ENCODE measurements at places on chromosomes 7 and 10.

GRCh38 chr10:105857268-105858264, 1216.5 kb downstream of the SORCS3 start:
- no peak for DNase-seq

DNA sequence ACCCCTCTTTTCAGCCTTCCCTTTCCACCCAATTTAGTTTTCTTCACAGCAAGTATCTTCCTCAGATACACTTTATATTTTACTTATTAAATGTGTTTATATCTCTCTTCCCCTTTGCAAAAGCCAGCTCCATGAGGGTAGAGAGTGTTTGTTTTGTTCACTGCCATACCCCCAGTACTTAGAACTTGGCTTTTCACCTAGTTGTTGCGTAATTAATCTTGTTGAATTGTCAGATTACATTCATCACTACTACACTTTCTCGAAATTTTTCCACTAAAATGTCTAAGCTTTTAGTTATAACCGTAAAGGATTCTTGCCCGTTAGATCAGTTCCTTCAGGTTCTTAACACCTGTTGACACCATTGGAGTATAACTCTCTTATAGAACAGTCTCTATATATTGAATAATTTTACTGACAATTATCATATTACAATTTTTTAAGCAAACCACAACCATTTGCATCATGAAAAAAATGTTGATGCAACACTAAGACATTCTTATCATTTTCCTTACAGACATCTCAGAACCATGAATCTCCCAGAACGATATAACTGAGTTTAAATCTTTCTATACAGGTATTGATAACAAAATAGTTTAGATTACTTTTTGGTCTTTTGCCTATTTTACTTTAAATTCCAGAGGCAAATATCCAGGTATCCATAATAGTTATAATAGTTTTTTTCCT, 29.9 kb downstream of the VWDE start:
- no peak for DNase-seq

- no peak for DNase-seq
These were observed 98.1 kb downstream of the CCDC71L start for GRCh38 chr7:106562711-106563366.

GRCh38 chr7:101598422-101598985, 30.6 kb downstream of the MYL10 start:
- no peak for DNase-seq

DNA sequence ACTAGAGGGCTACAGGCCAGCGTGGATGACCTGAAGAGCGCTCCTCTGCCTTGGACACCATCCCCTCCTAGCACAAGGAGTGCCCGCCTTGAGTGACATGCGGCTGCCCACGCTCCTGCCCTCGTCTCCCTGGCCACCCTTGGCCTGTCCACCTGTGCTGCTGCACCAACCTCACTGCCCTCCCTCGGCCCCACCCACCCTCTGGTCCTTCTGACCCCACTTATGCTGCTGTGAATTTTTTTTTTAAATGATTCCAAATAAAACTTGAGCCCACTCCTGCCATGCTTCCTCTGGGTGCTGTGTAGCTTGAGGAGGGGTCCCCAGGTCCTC, 4.5 kb downstream of the SNCG start:
- DNase-seq, result no peak

- no peak for DNase-seq
These were observed 52.4 kb upstream of the LRRC17 start for GRCh38 chr7:102860351-102860811.

GRCh38 chr7:46245586-46246111, 324.6 kb upstream of the IGFBP3 start:
- no peak for DNase-seq

DNA sequence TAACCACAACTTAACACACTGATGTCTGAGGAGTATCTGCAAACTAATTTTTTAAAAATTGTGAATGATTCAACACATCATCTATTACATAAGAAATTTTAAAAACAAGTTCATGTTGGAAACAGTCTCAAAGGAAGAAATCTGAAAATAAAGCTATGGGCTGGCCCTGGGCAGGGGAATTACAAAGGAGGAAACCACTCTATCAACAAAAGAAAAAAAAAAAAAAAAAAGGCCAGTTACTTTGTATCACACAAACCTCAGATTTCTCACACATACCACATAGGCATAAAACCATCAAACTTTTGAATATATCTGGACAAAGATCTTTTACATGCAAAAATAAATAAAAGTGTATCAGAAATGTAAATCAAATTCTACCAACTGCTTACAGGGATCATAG, 20.8 kb downstream of the TIAL1 start:
- no peak for DNase-seq

GRCh38 chr7:65269150-65269856, 104.4 kb upstream of the ZNF92 start:
- peak; percentile 50 for DNase-seq

DNA sequence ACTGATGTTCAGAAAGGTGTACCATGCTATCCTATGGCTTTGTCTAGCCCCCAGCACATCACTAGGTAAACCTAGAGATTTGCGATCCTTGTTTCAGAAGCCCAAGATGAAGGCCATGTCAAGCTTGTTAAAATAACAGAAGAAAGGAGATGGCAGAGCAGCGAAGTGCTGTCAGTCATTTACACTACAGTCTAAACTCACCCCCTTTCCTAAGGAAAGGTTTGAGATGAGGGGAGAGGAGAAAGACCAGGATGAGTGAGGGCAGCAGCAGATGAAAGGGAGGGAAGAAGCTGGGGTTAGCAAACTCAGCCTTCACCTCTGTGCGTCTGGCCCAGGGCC, 74.8 kb downstream of the PROSER2 start:
- no peak for DNase-seq

- no peak for DNase-seq
These were observed 47.7 kb downstream of the TBXAS1 start for GRCh38 chr7:139876622-139877283.

Measured in activated T-cell treated with anti-CD3 and anti-CD28 coated beads for 48 hours (primary cell).